ENCODE measurements at places on chromosomes 12 and 14.

DNA sequence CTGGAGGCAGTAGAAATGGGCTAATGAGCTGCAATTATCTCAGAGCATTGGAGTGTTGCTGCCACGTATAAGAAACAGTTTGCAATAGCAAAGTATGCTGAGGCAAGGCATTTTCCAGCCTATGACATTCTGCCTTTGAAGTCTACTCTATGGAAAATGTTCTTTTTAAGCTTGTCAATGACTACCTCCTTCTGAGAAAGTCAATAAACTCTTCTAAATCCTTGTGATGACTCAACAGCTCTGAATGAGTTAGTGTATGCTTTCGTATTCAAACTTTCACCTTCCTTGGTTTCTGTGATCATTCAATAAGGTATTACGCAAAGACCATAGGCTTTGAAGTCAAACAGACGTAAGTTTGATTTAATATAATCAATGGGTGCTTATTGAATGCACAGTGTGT lies 111.2 kb downstream of the CAPZA3 start:
- DNase-seq = peak; percentile 56

DNA sequence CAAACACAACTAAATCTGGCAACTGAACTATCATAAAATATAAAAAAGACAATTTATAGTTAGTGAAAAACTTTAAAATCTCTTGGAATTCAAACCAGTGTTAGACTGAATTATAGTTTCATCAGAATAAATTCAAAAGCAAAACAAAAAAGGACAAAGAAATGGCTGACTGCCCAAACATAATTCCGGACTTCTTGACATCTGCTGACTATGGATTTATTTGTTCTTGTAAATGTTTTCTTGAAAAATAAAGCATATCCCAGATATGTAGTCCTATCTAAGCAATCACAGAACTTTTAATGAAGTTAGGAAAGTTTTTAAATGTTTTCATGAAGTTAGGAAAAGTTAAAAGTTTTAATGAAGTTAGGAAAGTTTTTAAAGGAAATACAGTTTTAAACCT lies 45.8 kb upstream of the CNTN1 start:
- no peak for DNase-seq

GRCh38 chr12:121048442-121048841 lies 9.4 kb upstream of the OASL start:
- no peak for DNase-seq

DNA sequence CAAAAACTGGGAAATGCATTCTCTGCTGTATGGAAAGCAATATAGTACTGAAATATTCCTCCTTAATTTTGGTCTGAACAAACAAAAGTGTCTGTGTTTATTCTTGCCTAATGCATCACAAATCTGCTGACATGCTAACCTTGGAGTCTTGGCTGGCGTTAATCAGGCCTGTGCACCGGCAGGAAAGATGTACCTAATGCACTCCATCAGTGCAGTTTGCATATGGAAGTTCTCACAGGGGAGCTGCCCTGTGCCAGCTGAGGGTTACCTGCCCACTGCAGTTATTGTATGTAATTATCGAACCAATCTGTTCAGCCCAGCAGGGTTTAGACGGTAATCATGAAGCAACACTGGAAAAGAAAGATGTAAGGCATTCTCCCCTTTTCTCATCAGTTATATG lies 76.9 kb downstream of the VRK1 start:
- DNase-seq = no peak

GRCh38 chr12:108468196-108468968 lies 46.7 kb upstream of the FICD start:
- DNase-seq = peak; percentile 26

DNA sequence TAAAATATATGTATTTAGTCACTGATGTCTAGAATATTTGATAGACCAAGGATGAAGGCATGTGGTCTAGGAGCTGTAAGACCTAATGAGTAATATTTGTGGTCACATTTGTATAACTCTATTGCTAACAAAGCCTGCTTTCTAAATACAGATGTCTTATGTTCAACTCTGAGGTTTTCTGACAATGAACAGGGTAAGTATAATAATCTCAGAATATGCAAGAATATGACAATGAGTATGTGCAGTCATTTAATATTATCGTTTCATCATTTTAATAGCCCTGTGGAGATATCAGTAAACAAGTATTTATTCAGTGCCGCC lies 389.6 kb downstream of the LRIG3 start:
- DNase-seq = peak; percentile 89

DNA sequence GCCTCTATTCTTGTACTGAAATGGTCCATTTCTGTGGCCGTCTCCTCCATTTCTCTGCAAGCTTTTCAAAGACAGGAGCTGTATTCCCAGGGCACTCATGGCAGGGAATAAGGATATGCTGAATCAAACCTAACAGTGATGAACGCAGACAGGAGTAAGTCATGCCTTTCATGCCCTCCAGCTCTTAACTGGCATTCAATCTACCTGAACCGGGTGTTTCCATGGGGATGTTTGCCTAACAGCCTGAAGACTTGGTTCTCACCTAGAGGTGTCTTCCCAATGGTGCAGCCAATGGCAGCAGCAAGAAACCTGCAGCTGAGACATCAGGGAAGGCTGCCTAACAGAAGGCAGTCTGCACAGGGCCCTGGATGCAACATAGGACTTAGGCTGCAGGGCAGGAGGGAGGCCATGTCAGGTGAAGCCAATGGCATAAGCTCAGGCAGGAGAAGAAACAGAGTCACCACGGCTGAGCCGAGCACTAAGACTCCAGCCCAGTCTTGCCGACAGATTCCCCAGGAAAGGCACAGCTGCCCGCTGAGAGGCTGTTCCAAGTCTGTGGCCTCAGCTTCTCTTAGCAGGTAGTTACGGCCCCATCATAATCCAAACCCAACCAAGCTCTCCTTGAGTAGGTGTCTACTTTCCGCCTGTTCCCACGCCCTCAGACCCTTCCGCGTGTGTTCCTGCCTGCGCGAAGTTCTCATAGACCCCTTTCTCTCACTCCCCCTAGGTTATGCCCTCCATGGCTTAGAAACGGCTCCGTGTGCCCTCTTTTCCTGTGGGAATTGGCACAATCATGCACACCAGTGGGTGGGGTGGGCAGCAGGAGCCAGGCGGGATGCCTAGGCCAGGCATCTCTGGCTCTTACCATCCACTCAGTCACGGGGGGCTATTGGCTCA lies 44.1 kb downstream of the VWF start:
- DNase-seq = no peak

GRCh38 chr12:19128485-19128884 lies 1.0 kb upstream of the PLEKHA5 start:
- no peak for DNase-seq

GRCh38 chr12:47986832-47987231 lies 17.4 kb downstream of the COL2A1 start:
- DNase-seq = no peak

DNA sequence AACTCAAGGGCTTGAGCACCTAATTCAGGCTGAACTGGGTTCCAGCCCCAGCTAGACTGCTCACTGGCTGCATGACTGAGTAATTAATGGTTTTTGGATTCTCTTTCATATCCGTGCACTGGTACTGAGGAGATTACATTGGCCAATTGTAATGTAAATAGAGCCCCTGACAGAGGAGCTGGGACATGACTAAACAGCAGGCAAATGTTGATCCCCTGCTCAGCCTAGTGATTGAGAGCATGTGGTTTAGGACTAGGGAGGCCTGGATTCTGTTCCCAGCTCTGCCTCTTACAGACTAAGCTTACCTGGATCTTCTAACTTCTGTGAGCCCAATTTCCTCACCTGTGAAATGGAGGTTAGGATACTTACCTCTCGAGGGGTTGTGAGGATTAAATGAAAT lies 204.3 kb downstream of the ESR2 start:
- no peak for DNase-seq

GRCh38 chr12:26317942-26318575 lies 122.7 kb downstream of the SSPN start:
- peak; percentile 98 for DNase-seq

DNA sequence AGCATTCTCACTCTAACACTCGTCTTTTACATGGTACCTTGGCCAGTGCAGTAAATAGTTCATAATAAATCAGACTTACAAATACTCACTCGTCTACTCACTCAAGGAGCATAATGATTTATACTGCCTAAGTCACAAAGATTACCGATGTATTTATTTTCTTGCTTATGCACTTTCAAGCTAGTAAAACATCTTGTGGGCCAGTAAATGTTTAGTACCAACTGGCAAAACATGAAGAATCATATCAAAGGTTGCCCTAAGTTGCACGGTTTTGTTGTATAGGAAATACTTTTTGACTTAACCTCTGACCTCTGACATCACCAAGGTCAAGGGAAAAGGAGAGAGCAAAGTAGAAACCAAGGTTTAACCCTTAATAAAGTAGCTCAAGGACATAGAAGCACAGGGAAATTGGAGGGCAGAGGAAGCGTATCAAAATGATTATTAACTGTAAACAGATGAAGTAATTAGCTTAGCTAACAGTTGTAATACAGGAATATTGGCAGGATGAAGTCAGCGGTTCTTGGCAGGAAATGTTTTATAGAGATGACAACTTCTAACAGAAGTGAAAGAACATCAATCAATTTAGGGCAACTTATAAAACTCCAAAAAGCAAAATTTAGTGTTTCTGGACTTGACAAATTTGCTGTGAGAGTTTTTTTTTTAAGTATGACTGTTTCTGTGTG lies 131.9 kb downstream of the HMGA2 start:
- DNase-seq = peak; percentile 45

DNA sequence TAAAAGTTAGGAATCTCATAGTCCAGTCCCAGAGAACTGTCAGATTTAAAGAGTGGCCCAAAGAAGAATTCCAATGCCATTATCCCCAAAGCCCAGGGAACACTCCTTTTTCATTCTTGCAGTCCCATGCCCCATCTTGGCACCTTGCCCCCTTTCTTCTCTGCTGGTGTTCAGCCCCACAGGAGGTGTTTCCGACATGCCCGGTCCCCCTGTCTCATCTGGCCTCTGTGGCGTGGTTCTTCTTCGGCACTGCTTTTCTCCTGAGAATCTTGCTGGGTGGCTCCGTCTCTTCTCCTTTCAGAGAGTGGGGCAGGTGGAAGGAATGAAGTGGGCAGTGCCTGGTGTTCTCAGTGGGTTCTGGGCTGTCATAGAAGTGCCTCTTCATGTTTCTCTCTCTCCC lies 64.7 kb downstream of the VCPKMT start:
- DNase-seq = no peak

DNA sequence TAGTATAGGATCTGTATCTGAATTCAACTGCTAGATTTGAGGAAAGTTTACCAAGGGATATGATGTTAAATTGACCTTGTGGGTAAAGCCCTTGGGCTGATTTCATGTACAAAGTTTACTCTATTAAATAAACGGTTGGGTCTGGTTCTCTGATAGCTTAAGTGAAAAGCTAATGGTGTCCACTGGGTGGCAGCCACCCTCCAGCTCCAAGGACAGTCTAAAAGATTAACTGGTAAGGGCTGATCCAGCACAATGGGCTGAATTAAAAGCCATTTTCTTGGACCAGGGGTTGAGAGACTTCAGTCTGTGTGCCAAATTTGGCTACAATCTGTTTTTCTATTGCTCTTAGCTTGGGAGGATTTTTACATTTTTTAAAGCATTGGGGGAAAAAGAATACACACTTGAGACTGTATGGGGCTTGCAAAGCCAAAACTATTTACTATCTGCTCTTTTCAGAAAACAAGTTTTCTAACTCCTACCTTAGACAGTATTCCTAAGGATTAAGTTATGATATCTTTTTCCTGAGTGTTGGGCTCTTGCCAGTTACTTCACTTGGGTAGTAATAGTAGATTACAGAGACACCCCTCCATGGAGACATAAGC lies 116.5 kb downstream of the GPHN start:
- peak; percentile 71 for DNase-seq

DNA sequence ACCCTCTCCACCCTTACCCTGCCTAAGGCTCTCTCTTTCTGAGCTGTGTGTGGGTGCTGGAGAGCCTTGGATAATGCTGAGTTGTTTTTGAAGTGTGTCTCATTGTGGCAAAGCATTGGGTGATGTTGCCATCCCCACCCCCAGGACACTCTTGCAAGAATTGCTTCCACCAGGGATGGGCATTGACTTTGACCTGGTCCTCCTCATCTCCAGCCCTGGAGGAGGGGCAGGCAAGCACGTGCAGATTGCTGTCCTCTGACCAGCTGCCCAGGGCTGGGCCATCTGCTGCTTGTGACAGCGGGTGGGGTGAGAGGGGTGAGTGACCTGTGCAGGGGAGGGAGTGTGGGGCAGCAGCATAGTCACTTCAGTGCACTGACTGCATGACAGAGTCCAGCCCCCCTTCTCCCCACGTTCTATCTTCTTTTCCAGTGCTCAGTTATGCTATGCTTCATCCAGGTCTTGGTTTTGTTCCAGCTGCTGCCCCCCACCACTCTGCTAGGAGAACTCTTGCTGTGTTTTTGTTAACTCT lies 26.2 kb downstream of the SUSD6 start:
- DNase-seq = no peak

DNA sequence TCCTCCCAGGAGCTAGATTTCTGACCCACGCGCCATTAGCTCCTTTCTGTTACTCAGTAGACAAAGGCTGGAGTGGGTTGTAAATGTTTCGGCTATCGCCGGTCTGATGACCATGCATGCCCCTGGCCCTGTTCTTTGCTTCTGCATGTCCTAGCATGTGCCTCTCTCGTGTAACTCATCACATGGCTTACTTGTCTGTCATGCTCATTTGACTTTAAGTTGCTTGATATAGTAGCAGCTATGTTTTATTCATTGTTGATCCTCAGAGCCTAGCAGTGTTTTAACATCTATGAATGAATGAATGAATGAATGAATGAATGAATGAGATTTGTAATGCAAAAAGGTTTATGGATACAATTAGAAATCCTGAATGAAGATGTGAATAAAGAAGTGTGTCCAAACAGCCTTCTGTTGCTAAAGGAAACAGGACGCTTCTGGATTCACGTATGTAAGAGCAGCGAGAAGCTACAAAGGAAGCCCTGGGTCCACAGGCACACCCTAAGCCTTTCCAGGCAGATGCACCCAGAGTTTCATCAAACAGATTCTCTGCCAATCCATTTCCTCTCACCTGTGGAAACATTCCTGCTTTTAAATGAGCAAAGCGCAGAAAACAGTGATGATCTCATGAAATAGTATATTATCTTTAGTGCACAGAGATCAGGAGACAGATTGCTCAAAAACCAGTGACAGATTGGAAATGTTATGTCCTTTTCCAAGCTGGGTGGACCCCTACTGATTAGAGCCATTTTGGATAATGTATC lies 3.4 kb downstream of the GSG1 start:
- DNase-seq = no peak

DNA sequence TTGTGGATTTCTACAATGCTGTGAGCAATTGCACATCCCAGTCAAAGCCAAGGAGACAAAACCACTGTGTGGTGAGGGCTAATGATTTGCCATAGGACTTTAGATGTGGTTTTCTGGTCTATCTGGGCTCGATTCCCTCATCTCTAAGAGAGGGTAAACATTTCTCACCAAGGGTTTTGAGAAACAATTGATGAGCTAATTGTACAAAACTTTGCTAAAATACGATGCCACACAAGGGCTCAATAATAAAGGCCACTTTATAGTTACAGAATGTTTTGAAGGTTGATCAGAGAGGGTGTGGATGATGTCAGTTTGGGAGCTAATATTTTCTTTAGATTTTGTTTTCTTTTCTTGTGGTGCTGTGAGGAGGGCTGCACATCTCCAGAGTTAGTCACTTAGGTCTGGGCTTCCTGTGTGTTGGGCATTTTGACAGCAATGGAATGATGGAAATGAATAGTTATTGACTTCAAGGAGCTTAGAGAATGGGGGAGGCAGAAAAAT lies 60.8 kb upstream of the SLC38A4 start:
- peak; percentile 40 for DNase-seq

- no peak for DNase-seq
Observed at GRCh38 chr12:32497864-32498263, 98.5 kb downstream of the FGD4 start.

GRCh38 chr12:10339053-10339840 lies 31.6 kb downstream of the KLRD1 start:
- DNase-seq = peak; percentile 18
